Stimulated activated CD4-positive, alpha-beta T cell treated with anti-CD3 and anti-CD28 coated beads, Interleukin-2, amount 100 ng/mL, for 4 hours (primary cell): ENCODE measurements at places on chromosomes 6 and 20.

DNA sequence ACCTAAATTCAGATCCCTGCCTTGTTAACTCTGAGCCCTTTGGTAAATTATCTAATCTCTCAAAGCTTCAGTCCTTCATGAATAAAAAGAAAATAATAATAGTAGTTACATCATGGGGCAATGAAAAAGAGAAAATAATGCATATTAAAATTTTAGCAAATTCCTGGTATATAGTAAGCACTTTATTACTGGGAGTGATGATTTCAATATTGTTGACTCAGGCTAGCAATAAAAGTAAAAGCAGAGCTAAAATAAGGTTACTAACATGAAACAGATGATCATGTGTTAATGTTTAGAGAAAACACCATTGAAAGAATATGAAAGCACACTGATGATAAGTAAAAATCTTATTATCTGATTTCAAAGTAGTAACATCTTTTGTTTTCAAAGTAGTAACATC lies 13.6 kb downstream of the GINS1 start:
- no peak for DNase-seq

DNA sequence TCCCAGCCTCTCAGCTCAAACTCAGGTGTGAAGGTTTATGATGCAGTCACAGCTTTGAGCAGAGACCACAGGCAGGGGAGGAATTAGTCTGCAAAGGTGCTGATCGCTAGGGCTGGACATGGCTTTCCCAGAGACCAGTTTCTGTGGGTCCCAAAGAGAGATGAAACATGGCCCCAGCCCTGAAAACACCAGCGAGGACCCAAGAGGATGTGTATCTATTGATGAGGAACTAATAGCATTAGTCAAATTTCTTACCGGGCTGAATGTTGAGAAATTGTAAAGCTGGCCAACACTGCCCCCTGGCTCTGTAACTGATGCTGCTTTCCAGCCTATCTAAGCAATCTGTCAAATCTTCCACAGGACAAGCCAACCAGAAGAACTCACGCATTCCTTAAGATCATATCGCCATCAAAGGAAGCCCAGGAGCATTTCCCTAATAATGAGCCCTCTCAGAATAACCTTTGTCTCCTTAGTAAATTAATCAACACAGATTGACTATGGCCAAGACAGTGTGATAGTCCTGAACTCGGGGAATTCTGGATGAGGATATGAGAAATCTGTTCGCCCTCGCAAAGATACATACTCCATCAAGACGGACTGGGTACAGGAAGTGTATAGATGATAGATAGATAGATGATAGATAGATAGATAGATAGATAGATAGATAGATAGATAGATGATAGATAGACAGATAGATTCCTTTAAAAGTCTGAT lies 7.8 kb upstream of the ACSS1 start:
- DNase-seq, result peak; percentile 50

- no peak for DNase-seq
Observed at GRCh38 chr6:107812234-107812769, 11.8 kb downstream of the SCML4 start.

GRCh38 chr6:21382821-21383449 lies 210.6 kb upstream of the SOX4 start:
- DNase-seq, result no peak

DNA sequence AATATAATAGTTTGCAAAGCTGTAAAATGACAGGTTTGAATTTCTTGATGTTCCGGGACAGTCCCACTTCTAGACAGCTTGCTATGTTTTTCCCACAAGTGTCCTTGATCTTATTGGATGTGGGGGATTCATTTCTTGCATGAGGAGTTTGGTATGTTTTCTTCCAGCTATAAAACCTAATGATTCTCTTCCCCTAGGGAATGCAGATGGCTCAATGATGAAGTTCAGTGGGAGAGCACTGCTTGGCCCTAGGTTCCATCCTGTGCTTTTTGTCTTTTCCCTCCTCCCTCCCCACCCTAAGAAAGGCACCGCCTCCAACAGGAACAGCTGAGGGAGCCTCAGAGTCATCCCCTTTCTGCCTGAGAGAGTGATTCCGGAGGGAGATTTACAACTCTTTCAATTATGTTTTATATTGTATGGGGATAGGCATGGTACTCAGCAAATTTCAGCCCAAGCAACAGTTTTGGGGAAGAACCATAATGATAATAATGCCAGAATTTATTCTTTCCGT lies 149.2 kb downstream of the PHACTR1 start:
- no peak for DNase-seq

DNA sequence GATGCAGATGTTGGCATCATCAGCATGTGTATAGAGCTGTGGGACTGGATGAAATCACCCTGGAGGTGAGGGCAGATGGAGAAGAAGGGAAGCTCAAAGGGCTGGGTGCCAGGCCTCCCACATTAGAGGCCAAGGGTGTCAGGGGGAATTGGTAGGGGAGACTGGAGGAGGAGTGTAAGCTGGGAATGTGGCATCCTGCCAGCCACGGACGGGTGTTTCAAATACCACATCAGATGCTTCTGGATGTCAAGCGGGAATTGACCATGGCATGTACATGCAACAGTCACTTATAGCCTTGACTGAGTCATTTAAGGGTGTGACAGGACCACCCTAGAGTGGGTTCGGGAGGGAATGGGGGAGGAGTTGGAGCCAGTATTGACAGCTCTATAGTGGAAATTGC lies 9.6 kb downstream of the ERGIC3 start:
- DNase-seq, result no peak

DNA sequence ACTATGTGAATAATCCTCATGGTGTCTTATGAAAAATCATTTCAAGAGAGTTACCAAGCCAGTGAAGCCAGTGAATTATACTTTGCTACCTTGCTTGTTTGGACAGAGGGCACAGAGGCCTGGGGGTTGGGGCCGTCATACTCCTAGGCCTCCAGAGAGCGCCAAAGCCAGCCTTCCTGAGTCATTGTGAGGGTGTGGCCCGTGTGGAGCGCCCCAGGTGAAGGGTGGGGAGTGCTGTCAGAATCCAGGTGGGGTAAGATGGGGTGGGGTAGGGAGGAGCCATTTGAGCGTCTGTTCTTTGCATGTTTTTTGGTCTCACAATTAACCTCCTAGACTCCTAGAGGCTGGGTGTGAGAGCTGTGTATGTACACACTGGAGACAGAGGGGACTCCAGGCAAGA lies 71.1 kb downstream of the PERP start:
- no peak for DNase-seq

GRCh38 chr6:56725254-56725653 lies 82.6 kb upstream of the DST start:
- DNase-seq, result no peak

DNA sequence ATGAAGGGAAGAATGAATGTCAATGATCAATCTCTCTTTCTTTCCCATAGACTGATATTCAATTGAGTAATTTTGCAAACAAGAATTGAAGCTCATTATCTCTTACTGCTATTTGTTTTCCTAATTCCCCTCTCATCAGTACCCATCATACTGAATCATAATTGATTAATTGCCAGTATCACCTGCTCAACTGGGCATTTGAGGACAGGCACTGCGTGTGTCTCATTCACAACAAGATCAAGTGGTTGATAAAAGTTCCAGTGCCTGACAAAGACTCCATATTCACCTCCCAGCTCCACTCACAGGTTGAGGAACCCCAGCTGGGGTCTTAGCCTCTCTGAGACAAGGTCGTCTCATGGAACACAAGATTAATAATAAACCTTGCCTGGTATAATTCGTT lies 67.7 kb downstream of the BCAS1 start:
- DNase-seq, result no peak

DNA sequence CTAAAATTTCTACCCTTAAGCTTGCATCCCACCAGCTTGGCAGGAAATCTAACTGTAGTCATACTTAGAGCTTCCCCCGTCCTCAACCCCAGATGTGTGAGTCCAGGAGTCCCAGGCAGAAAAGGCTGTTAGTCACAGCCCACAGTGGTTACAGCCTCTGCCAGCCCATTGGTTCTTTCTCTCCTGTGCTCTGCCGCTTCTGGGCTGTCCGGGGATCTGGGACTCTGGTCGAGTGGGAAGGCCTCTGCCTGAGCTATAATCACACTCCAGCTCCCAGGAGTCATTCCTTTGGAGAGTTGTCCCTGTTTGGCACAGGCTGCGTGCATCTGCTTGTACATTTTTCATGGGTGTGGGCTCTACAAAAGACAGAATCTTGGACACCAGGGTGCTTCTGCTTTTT lies 45.6 kb upstream of the FYN start:
- no peak for DNase-seq

GRCh38 chr6:150037526-150038201 lies 12.3 kb upstream of the RAET1L start:
- no peak for DNase-seq

- no peak for DNase-seq
Observed at GRCh38 chr6:119113961-119114360, 35.5 kb upstream of the FAM184A start.

GRCh38 chr20:46367967-46368901 lies 38.2 kb downstream of the ELMO2 start:
- no peak for DNase-seq

DNA sequence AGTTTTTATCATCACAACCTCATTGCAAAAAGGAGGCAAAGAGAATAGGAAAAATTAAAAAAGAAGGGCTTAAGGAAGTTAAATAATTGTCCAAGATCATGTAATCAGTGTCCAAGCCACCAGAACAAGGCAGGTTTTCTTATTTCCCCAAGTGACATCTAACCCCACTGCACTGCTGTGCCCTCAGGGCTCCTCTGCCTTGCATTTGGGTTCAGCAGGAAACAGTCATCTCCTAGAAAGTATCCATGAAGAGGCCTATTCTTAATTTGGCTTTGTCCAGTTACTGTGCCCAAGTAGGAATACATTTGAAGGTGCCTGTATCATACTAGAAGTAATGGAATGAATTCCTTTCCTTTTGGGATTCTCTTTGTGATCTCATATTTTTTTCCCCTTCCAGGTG lies 10.5 kb downstream of the TMEM14A start:
- no peak for DNase-seq

GRCh38 chr20:48219306-48219705 lies 434.0 kb upstream of the SULF2 start:
- DNase-seq, result no peak

GRCh38 chr6:157535340-157536222 lies 154.6 kb downstream of the ZDHHC14 start:
- DNase-seq, result no peak

DNA sequence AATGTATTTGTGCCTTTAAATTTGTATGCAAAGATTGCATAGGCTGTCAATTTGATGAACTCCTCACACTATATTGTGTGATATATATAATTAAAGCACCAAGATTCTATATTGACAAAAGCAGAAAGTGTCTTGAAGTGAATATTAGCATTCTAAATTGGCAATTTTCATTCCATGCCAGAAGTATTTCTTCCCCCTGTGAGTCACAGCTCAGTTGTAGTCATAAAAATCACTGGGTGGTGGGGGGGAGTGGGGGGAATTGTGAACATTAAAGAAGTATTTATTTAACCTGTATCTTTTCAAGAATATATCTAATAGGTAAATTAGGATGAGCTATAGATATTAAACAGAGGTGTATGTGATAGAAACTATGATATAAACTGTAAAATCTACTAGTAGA lies 3.1 kb upstream of the ARMC2 start:
- DNase-seq, result no peak

DNA sequence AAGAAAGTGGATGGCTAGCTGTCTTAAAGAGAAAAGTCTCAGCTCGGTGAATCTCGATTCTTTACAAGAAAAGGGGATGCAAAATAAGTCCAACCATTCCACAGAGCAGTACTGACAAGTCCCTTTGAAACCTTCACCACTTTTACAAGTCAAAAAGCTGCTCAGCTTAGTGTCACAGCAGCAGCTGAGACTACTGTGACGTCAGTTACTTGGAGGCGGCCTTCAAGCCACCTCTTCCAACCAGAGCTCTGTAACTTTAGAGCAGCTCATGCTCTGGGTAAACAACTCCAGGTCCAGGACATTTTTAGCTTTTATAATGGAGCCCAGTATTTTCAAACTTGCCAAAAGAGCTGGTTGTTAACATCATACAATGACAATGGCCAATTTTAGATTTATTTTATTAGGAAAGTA lies at the start of gene KIAA0408:
TSS of gene KIAA0408 (minus strand) at position 159 of the 411 bp plus-strand sequence. CDS start 5,408 bp downstream, outside the sequence.
- DNase-seq, result no peak

DNA sequence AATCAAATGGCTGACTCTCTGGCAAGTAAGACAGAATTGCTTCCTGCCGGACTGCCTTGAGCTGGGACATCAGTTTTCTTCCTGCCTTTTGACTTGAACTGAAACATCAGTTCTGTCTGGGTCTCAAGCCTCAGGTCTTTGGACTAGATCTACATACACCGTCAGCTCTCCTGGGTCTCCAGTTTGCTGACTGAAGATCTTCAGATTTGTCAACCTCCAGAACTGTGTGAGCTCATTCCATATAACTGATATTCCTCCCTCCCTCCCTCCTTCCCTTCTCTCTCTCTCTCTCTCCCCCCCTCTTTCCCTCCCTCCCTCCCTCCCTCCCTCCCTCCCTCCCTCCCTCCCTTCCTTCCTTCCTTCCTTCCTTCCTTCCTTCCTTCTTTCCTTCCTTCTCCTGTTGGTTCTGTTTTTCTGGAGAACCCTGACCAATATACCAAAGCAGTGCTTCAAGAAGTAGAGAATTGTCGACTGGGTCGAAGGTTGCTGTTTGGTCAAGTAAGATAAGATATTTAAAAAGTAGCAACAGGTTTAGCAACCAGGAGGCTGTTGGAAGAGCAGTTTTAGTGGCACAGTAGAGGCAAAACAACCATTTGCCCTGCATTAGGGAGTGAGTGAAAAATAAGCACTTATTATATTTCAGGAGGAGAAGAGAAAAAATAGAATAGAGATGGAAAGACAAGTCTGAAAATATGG lies 33.1 kb upstream of the CMTR1 start:
- DNase-seq, result no peak

DNA sequence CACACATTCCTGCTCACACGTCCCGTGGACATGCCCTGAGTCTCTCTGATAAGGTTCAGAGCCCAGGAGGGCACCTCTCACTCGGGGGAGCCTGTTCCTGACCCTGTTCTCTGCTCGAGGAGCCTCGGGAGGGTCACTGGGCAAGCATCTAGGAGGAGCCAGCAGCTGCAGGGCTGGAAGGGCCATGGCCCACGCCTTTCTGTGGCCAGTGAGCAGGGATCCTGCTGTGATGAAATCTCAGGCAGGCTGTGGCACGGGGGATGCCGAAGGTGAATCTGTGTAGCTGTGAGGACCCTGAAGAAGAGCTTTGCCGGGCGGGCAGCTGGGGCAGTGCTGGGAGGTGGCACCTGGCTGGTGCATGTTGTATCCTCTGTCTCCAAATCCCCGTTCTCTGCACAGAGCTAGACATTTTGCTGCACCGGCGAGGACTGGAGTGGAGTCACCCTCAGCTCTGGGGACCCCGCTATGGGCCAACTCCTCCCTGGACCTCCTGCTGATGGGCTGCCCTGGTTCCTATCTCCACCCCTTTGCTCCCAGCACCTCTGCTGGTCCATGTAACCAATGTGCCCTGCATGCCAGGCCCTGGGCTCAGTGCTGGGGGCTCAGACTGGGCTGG lies 7.1 kb upstream of the NPBWR2 start:
- DNase-seq, result no peak
